ENCODE measurements at places on chromosomes 4 and X.

- no peak for DNase-seq
These were observed 63.4 kb downstream of the CLDN34 start for GRCh38 chrX:10030570-10030969.

DNA sequence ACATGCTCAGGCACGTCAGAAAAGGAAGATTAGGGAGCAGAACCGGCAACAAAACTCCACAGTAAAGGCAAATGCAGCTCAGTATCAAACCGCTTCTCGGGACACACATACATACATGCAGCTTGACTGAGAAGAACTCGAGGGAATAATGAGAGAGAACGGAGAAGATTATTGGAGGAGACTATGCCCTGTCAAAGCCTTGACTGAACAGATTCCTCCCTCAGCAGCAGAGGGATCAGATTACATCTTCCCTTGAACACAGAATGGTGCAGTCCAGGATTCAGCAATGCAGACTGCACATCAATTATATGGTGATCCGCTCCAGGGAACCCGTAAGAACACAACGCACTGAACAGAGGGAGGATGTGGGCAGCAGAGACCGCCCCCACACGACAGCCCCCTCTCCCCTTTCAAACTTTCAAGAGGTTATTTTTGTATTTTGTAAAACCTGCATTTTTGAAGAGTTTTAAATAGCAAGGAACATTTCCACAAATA lies 183.2 kb downstream of the FBXW7 start:
- DNase-seq, result no peak

GRCh38 chr4:81471588-81472280 lies at the start of gene RASGEF1B:
Gene RASGEF1B, minus strand, starts transcription at chr4:81471907. Its CDS starts 12,399 bp downstream, at chr4:81459508.
- peak; percentile 92 for DNase-seq

DNA sequence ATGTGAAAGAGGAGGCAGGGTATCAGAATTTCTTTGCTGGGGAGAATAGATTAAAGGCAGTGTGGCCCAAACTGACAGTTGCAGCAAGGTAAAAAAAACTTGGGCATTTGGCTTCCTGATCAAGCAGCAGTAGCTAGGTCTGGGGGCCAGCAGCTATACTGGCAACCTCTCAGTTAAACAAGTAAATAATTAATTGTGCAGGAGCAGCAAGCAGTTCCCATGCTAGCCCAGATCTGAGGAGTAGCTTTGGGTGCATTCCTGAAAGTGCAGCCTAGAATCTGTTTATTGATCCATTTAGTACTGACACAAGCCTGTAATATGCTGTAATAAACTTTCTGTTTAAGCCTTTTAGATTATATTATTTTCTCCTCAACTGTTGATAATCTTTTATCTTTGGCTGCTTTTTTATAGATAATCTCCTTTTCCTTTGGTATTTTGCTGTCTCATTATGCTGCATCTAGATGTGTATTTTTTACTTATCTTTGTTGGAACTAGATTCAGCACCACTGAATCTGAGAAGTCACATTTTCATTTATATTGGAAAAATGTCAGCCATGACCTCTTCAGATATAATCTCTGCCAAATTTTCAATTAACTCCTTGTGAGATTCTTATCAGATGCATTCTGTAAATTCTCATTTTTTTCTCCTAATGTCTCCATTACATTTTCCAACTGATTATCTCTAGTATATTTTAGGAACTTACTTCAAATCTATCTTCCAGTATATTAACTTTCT lies 276.3 kb downstream of the STPG2 start:
- DNase-seq, result no peak

- DNase-seq, result no peak
These were observed 9.5 kb downstream of the MAB21L2 start for GRCh38 chr4:150591406-150591805.

DNA sequence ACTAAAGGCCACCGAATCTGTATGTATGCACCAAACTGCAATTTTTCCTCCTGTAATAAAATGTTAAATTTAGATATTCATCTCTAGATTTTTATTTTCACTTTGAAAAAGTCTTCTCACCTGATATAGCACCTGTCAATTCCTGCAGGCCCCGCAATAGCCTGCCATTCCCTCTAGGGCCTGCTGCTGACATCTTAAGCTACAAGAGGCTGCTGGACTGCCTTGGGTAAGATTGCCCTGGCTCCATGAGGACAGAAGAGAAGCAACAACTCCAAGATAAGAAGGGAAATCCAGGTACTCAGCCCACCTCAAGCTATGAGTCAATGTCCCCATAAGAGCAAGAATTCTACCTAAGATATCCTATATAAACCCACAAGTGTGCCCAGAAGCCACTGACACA lies 230.2 kb upstream of the AGTR2 start:
- DNase-seq, result no peak

DNA sequence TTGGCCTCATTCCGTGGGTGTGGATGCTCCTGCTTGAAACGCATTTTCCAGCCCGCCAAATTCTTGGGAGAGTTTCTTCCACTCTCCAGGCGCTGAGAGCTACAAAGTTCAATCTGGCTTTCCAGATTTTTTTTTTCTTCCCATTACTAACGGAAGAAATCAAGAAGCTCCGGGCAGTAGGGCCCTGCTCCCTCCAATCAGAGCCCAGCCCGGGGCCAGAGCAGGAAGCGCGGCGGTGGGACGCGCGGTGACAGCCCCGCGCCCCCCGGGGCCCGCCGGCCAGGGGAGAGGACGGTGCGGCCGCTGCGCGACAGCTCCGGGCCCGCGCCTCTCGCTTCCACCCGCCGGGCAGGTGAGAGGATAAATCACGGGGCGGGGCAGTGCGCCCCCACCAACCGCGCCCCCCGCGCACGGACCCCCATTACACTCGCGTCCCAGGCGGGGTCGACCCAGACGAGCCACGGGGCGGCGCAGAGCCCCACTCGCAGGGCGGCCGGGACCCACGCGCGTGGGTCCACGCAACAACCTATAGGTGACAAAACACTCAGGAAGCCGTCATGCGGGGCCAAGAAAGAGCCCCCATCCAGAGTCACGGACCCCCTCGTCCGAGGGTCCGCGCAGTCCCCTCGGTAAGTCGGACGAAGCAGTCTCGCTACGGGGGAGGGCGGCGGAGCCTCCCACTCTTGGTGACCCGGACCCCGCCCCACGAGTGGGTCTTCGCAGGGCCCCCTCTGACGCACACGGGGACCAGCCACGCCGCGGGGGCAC lies 868 bp downstream of the AFAP1 start:
- peak; percentile 28 for DNase-seq

GRCh38 chrX:32395878-32396277 lies 815.5 kb downstream of the DMD start:
- no peak for DNase-seq

- DNase-seq, result no peak
These were observed 267.1 kb downstream of the PAPSS1 start for GRCh38 chr4:107452717-107453630.

GRCh38 chrX:16222151-16222550 lies 54.9 kb downstream of the MAGEB17 start:
- DNase-seq, result no peak

DNA sequence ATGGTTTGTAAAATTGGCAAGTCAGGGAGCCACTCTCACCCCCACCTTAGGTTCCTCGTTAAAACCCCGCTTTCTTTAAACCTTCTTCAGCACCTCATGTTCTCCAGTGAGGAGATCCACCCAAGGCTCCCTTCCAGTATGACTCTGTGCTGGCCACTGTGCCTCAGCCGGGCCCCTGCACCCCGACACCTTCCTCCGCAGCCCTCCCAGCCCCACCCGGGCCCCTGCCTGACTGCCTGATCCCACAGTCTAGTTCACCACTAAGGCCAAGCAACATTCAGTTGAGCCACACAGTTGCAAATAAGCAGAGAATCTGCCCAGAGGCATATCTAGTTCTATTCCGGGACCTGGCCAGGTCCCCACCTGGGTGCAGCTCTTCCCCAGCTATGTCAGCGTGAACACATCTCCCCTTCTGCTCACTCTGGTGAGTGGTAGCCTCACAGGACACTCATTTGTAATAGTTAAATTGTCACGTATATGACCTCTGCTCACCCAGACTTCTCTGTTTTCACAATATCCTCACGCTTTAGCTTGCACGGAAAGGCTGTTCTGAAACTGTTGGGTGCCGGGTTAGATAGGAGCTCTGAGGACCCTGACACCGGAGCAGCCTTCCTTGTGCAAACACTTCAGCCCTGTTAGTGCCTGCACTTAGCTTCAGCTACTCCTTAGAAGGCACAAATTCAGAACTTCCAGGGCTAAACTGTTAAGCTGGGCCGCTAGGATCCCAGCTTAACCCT lies 146.8 kb downstream of the DCTD start:
- DNase-seq, result no peak

DNA sequence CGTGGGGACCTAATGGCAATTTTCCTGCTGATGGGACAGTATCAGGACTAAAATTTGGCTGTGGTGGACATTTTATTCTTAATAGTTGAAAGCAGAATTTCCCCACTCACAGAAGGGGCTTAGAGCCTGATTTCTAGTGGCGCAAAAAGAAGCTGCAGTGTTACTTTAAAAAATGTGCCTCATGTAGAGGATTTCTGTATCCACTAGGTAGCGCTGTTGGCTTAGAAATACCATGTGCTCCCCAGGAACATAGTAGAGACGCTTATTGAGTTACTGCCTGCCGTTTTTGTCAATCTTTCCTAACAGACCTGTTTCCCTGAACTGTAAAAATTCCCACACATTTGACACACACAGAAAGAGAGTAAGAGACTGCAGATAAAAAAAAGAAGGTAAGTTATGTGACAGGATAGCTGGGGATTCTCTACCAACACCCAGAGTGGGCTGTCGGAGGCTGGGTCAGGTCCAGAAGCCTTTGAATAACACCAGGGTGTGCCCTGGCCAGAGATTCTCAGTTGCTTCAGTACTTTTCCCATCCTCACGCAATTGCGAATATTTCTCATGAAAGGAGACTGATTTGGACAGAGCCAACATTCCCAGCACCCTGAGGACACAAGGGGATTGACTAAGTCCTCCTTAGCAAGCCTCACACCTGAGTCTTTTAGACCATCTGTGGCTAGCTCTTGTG lies 88.4 kb downstream of the ZXDA start:
- peak; percentile 2 for DNase-seq

- DNase-seq, result no peak
These were observed 69.0 kb downstream of the DMD start for GRCh38 chrX:33142331-33142730.

DNA sequence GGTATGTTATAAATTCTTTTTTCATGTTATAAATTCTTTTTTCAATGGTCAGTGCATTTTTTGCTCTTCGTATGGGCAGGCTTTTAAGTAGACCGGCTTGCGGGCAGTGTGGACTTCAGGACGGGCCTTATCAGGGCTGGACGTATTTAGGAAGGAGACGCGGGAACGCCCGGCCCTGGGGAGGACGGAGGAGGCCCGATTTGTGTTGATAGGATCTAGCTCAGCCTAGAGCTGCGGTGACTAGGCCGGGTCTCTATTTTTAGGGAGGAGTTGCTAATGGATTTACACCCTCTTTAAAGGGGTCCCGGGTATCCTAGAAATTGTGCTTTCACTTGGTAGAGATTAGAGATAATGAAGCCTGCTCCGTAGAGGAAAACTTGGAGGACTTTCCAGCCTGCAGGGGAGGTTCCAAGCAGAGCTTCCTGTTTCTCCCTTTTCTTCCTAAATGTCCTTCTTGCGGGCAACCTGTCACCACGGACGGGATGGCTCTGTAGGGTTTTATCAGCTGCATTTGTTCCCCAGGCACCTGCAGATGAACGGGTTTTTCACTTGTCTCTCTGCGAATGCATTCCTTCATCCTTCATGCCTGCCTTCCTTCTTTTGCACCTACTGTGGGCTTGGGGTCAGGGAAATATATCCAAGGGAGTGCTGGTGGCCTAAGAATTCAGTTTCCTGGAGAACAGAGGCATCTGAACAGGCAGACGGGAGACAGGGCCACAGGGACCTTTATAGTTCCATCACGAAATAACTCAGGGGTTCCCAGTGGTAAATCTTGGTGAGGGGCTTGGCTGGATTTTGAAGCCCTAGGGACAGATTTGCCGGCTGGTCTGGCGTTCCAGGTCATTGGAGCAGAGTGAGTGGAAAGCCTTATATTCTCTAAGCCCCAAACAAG lies 1.4 kb downstream of the CD99 start:
- no peak for DNase-seq

DNA sequence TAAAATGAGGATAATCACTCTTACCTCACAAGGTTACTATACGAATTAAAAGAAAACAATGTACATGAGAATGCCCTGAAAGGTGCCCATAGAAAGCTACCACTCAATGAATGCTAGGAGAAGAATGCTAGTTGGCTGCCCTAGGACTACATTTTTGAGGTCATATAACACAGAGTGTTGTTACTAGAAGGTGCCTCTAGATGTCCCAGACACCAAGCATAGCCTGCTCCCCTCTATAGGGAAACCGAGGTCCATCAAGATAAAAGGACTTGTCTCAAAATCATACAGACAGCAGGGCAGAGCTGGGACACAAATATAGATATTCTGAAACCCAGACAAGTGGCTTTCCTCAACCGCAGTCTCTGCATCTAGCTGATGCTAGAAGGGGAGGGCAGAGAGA lies 147.0 kb upstream of the ARHGEF9 start:
- DNase-seq, result no peak

GRCh38 chr4:148211533-148211932 lies 230.7 kb downstream of the NR3C2 start:
- DNase-seq, result no peak

GRCh38 chrX:154412468-154412867 lies 1.1 kb downstream of the TAFAZZIN start:
- DNase-seq, result no peak

GRCh38 chr4:16082041-16082425 lies 1.8 kb downstream of the PROM1 start:
- DNase-seq, result no peak

GRCh38 chr4:104188301-104188700 lies 306.4 kb downstream of the CXXC4 start:
- DNase-seq, result no peak

- DNase-seq, result no peak
These were observed 399.8 kb upstream of the MAD2L1 start for GRCh38 chr4:120466429-120466828.

DNA sequence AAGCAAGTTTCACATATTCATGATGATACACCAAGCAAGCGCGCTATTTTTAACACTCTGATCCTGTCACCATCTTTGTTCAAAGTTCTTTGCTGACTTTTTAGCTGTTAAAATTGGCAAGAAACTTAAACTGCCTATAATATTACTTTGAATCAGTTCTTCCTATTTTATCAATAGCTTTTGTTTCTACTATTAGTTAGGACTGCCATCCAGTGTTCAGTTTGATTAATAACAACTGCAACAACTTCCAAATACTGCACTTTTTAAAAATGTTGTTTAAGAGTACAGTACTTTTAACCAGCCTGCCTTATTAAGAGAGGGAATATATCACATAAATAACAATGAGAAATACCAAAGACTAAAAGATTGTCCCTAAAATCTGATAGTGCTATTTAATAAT lies 614.3 kb downstream of the FAM133A start:
- DNase-seq, result no peak

GRCh38 chr4:40055511-40055862 lies 1.2 kb upstream of the N4BP2 start:
- no peak for DNase-seq

DNA sequence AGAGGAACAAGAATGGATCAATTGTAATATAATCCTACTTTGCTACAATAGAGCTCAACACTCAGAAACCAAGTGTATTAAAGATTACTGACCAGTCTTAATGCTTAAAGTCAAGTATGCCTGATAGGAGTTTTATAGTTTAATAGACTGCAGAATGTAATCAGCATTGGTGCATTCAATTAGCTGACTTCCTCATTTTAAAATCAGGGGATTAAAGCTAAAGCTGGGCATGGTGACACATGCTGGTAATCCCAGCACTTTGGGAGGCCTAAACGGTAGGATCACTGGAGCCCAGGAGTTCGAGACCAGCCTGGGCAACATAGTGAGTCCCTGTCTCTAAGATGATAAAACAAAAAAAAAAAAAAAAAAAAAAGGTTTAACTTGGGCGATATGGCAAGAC lies 10.8 kb downstream of the HNRNPDL start:
- DNase-seq, result no peak

- DNase-seq, result no peak
These were observed 5.4 kb upstream of the LSM6 start for GRCh38 chr4:146170149-146170548.
